PC-3 (cell line): ENCODE measurements at places on chromosomes 5 and 9.

DNA sequence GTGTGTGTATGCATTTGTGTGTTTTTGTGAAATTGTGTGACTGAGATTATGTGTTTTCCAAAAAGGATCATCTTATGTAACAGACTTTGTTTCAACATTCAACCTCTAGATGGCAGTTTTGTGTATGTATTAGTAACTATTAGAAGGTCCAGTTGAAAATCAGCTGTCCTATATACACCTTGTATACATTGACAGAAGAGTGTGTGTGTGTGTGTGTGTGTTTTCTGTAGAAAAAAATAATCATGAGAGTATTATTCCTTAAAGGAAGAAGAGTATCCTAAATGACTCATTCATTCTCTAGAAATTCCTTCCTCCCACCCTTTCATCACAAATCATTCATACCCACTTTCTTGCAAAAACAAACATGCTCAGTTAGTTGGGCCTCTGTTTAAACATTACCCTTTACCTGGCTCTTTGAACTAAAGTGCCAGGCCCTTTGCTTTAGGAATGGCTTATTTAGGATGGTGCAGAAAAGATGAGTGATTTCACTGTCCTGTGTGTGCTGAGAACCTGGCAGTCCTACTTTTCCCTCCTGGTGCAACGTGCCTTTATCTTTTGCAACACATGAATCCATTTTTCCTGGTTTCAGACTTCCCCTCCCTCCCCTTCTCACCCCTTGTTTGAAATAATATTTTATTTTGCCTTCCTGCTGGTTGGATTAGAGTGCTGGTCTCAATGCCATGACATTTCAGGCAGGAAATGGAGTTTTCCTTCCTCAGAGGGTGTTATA is 152.2 kb downstream of the ARHGAP26 start:
- peak; percentile 64 for DNase-seq

DNA sequence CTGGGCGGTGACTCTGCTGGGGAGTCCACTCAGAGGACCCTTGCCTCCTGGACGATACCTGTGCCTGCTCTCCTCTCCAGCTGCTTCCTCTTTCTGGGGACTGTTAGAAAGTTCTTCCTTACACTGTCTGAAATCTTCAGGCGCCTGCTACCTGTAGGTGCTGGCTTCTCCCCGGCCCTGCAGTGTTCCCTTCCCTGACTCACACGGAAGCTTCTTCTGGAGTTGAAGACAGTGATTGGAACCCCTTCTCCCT is 562 bp downstream of the GSN start:
- no peak for DNase-seq

- DNase-seq: no peak
These were observed 567.1 kb downstream of the CSNK1G3 start for GRCh38 chr5:124079062-124079461.

- peak; percentile 44 for DNase-seq
These were observed 387.1 kb downstream of the PDE4D start for GRCh38 chr5:59506285-59506877.

DNA sequence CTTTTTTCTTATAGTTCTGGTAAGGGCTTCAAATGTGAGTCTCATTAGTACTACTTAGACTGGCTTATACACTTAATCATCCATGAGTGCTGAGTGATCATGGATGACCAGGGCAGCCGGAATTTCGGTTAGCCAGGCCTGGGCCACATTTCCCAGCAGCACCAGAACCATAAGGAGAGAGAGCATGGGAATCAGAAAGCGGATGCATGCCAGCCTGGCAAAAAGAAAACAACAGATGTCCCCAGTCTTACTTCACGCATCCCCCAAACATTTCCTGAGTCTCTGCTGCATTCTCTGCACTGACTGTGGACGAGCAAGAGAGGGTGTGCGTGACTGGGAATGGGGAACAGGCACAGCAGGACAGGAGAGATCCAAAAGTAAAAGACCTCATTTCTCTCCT is 371.1 kb upstream of the ZNF608 start:
- DNase-seq: no peak

GRCh38 chr5:55231029-55231918 is 2.1 kb downstream of the CCNO start:
- DNase-seq: peak; percentile 9

DNA sequence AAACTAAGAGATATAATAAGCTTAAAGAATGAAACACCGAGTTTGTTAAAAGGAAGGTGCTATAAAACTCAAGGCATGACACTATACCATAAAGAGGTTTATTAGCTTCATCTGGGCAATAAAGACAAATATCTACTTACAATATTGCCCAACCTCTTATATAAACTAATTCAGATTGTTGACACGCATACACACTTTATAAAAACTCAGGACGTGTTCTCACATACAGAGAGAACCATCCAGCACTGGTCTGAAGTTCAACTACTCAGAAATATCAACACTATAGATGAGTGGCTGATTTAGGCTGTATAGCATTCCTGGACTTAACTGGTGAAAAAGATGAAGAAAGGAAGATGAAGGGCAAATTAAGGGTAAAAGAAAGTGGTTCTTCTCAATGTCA is 81.2 kb downstream of the FRMD3 start:
- DNase-seq: no peak

GRCh38 chr5:170651604-170652277 is 131.8 kb upstream of the GABRP start:
- DNase-seq: no peak

GRCh38 chr9:33795819-33796218 is 458 bp downstream of the PRSS3 start:
- DNase-seq: no peak

DNA sequence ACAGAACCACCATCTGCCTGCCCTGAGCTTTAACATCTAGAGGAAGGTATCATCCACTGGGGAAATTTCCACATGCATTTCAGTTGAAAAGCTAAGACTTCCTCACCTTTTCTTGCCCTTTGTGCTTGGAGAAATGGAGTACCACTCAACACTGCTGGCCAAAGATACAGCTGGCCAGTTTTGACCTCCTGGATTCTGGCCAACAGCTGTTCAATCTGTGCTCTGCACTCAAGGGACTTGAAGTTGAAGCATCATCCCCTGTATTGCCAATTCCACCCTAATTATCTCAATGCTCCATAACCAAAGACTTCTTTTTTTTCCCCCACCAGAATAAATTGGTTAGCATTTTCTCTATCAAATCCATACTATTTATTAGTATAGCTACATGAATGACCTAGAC is 70.4 kb upstream of the PRDM9 start:
- DNase-seq: no peak

GRCh38 chr5:144369006-144369405 is 198.3 kb downstream of the KCTD16 start:
- DNase-seq: no peak

GRCh38 chr9:93908591-93909241 is 46.4 kb downstream of the BARX1 start:
- DNase-seq: no peak

- peak; percentile 1 for DNase-seq
These were observed 74.0 kb downstream of the PCSK5 start for GRCh38 chr9:75964427-75964826.

- DNase-seq: peak; percentile 56
These were observed 194.7 kb upstream of the FREM1 start for GRCh38 chr9:15104826-15105420.

DNA sequence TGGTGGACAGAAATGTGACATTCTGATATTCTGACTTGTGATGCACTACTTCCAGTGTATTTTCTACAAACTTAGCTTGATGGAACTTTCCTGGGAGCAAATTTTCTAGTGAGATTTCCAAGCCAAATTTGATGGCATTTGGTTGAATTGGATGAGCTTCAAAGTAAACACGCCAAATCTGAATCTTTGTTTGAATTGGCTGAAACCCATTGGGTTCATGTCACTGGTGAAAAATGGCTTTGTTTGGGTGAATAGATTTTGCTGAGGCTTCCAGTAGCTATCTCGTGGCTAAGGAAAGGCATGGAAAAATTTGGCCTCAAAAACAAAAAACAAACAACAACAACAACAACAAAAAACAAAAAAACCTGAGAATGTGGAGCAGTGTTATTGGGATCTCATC is 271.1 kb upstream of the RPS23 start:
- DNase-seq: peak; percentile 51

DNA sequence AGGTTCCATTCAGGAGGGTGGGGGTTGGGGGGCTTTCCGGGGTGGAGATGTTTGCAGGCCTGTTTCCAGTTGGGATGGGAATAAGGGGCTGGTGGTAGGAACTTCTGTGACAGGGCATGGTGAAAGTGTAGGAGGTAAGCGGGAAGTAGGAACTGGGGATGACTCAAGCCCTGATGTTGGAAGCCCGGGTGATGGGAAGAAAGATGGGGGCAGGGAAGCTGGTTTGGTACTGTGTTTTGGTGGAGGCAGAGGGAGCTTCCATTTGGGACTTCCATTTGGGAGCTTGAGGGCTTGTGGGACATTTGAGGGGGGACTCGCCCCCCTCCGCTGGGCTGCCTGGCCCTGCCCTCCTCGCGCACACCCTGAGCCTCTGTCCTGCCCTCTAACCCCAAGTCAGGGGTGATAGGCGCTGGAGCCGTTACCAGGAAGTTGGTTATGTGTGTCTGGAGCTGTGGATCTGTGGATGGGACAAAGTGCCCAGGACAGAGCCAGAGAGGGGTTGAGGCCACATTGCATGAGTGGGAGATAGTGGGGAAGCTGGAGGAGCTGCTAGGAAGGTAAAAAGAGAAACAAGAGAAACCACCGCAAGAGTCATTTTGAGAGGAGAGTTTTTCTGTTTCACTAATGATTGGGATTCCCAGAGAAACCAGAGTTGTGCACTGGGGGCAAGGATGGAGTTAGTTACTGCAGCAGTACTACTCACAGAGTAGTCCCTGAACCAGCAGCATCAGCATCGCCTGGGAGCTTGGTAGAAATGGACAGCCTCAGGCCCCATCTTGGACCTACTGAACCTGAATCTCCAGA is 6.6 kb downstream of the RGS14 start:
- no peak for DNase-seq

DNA sequence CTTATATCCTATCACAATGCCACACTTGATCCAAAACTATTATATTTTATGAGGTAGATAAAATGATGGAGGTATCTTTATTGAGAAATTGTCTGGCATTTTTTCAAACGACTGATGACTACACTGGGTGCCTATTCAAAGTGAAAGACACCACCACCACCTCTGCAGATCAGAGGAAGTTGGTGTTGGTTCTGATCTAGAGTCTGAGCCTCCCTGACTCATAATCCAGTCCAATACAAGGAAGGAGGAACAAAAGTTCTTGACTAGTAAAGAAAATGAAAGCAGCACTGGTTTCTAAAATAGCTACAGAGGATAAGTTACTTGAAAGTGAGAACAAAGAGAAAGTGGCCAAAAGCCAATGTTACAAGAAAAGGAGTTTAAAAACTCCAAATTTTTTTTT is 139.9 kb downstream of the RFX3 start:
- DNase-seq: no peak

DNA sequence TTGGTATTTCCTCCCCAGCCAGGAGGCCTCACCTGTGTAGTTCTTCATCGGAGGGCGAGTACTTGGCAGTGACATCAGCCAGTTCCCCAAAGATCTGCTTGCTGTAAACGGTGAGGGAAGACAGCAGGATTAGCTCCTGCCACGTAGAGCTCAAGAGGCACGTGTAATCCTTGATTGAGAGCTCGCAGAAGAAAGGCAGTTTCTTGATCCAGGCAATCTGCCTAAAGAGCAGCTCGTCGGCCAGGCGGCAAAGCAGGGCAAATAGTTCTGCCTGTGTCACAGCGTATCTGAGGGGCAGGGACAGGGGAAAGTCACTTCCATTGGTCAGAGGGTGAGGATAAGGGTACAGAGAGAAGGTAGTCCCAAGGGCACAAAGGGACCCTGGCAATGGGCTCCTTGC is 28.6 kb upstream of the NR5A1 start:
- DNase-seq: no peak

DNA sequence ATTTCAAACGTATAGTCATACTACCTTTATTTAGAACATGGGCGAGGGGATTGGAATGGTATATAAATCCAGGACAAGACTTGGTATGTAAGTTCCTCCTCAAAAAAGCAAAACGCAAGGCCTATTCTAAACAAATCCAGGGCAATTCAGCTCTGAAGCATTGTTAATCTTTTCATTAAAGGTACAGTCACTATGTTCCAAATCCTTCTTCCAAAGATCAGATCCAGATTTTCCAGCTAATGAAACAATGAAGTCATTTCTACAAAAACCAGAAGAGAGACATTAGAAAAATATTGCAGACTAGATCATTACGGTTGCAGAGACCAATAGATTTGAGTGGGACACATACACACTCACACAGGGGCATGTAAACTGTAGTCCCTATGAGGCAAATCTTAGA is 116.1 kb upstream of the BNC2 start:
- DNase-seq: no peak
